Kidney glomerular epithelial cell (primary cell): ENCODE measurements at places on chromosomes 1 and 21.
A peak's percentile ranks its signal among the peaks of the same experiment; 100 is the strongest.

- peak; percentile 50 for DNase-seq
Observed at GRCh38 chr1:162276493-162276892, 100.2 kb downstream of the SPATA46 start.

DNA sequence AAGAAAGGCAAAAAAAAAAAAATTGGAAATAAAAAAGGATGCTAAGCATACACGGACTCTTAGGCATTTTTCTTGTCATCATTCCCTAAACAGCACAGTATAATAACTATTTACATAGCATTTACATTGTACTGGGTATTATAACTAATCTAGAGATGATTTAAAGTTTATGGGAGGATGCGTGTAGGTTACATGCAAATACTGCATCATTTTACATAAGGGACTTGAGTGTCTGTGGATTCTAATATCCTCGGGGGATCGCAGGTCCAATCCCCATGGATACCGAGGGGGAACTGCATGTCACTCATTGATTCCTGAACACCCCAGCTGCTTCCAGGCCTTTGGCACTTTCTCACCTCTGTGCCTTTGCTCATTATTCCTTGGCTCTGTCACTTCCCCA lies 57.8 kb upstream of the SIPA1L2 start:
- no peak for DNase-seq

- no peak for DNase-seq
Observed at GRCh38 chr1:12397462-12398450, 167.9 kb downstream of the VPS13D start.

DNA sequence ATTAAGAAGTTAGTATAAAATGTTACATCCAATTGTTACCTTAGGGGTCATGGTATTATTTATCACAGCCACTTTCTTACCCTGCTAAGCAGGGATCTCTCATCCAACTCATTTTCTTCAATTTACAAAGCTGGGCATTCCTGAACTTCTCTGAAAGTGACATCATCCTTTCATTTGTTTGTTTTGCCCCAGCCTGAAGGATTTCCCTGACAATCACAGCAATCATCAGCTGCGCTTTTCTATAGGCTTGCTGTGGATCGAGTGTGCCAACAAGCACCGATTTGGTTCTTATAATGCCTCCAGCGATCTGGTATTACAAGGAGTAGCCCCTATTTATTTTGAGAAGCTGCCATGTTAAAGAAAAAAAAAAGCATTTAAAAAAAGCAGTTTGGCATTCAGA lies 240.2 kb downstream of the USH2A start:
- DNase-seq = peak; percentile 64

DNA sequence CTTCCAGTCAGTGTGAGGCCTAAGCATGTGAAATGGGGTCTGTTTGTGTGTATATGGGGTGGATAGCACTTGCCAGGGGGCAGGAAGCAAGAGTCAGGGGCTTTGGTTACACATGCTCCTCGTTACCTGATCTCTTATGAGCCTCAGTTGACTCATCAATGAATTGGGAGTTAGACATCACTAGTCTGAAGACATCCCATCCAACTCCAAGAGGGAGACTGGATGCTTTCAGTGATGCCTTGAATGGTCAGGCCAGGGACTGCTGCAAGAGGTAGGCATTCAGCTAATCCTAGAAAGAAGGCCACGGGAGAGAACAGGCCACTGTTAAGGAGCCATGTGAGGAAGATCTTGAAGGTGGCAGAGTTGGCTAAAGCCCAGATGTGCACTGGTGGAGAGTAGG lies 6.3 kb downstream of the RAB25 start:
- no peak for DNase-seq

GRCh38 chr1:116574581-116575291 lies 3.9 kb upstream of the CD58 start:
- DNase-seq = peak; percentile 41

- DNase-seq = peak; percentile 66
Observed at GRCh38 chr1:113874012-113874879, 2.7 kb upstream of the PTPN22 start.

GRCh38 chr1:152959801-152960451 lies 10.5 kb upstream of the SPRR4 start:
- no peak for DNase-seq

DNA sequence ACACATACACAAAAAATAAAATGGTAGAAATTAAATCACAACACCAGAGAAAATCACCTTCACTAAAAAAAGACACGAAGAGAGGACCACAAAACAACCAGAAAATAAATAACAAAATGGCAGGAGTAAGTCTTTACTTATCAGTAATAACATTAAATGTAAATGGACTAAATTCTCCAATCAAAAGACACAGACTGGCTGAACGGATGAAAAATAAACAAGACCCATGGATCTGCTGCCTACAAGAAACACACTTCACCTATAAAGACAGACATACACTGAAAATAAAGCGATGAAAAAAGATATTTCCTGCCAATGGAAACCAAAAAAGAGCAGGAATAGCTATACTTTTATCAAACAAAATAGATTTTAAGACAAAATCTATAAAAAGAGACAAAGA lies 73.6 kb downstream of the ZZZ3 start:
- no peak for DNase-seq

GRCh38 chr1:8241417-8242014 lies 76.4 kb upstream of the SLC45A1 start:
- no peak for DNase-seq

GRCh38 chr1:192936313-192937018 lies 122.7 kb downstream of the UCHL5 start:
- DNase-seq = no peak

DNA sequence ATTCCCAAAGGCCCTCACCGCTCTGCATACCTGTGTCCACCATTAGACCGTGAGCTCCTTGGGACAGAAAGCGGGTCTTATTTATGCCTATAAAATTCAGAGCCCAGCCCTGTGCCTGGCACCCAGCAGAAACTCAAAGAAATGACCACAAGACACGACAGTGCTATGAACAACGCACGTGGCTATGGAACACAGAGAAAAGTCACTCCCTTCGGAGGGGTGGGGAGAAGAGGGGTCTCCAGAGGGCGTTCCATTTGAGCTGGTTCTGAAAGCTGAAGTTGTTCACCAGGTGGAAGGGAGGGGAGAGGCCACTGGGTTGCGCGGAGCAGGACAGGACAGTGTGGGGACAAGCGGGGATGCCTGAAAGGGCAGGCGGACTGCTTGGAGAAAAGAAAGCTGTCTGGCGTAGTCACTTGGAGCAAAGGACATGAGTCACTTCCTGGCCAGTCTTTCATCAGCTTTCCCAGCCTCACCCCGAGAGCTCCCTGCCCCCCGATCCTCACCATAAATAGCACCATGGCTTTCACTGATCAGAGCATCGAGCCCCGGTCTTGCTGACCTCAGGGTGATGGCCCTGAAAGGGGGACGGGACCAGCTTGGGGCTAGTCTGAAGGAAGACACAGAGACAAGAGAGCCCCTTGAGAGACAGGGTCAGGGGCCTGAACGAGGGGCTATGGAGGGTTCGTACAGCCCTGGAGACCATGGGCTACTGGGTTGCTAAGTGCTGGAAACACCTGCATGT lies 28.5 kb downstream of the ECE1 start:
- DNase-seq = peak; percentile 66

DNA sequence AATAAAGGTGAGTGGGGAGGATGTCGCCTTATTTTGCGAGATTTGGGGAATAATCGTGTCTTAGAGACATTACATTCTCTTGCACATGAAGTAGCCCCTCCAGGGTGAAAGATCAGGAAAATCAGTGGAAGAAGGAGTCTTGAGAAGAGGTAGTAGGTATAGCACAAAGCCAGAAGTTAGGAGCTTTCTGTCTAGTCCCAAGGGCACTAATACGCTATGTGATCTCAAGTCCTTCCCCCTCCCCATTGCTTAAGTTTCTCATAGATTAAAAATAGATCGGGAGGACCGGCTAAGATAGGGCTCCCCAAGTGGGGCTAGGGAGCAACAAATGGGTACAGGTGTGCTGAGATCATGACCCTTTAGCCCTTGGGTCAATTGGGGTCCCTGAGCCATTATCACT lies 13.5 kb downstream of the LRRN2 start:
- no peak for DNase-seq

DNA sequence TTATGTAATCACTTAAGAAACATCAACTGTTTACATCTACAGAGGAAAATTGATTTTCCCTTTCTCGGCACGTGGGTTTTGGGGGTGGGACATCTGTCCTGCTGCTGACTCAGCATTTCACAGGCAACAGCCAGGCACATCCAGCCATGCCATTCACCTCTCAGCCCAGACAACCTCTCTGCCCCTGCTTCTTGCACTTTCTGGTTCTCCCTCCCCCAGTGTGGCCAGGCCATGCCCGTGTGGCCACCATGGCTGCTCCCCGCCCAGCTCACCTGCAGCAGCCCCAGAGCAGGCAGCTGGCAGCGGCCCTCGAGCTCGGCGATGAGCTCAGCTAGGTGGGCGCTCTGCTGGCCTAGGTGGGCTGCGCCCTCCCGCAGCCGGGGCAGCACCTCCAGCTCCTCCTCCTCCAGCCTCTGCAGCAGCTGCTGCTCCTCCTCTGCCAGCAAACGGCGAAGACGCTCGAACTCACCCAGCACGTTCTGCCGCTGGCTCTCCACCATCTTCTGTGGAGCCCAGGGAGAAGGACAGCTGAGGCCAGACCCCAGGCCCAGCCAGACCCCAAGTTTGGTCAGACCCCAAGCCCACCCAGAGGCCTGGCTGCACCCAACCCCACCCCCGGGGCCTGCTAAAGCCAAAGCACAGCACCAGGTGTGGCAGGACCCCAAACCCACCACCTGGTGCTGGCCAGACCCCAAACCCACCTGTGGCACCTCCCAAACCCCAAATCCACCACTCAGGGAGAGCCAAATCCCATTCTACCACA lies 5.8 kb downstream of the TRIM11 start:
- no peak for DNase-seq

GRCh38 chr1:147111381-147112130 lies 60.7 kb downstream of the PRKAB2 start:
- no peak for DNase-seq

GRCh38 chr1:153040950-153041631 lies at the start of gene SPRR2D:
SPRR2D (minus strand) TSS chr1:153041120; CDS start chr1:153040346, 774 bp downstream.
- no peak for DNase-seq

DNA sequence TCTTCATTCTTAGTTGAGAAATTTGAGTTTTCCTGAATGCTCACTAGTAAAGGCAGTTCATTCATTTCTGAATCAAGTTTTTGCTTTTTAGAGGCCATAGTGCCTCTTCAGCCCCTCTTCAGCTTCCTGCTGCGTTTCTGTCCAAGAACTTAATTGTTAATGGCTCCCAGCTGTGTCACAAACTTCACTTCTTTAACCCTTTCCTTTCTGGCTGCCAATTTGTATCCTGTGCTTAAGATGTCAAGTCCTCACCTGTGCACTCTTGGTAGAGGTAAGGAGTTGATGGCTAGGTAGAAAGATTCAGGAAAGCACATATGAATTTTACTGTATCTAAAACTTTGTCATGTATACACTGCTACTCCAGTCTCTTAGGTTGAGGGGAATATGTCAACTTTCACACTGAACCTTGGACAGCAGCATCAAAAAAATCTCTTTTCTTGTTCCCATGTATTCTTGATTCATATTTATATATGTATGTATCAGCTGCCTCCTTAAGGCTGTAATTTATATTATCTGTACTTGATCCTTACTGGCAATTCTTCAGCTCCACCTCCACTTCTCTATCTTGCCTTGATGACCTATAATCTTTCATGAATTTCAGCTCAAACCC lies 612.8 kb downstream of the LMO4 start:
- DNase-seq = no peak

DNA sequence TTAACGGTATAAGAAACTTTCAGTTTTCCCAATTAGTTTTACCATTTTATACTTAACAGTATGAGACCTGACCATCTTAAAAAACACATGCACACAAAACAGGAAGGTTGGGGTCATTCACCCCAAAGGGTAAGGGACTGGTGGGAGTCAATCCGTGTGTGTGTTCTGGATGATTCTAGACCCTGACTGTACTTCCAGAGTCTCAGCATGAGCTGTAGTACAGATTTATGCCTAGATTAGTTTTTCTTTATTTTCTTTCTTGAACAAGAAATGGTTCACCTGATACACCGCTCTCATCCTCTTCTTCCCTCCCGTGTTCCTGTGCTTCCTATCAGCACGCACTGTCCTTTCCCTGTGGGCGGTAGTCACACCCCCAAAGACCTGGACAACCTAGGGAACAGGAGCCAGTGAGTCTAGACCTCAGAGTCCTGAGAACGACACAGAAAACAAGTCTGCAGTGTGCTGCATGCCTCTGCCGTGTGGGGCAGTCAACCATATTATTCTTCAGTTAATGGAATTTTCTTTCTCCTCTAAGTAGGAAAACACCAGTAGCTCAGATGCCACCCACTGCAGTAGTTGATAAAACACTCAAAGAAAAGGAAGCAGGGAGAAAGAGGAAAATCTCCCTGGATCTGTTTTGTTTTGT lies 38.9 kb upstream of the MRPS6 start:
- peak; percentile 58 for DNase-seq

DNA sequence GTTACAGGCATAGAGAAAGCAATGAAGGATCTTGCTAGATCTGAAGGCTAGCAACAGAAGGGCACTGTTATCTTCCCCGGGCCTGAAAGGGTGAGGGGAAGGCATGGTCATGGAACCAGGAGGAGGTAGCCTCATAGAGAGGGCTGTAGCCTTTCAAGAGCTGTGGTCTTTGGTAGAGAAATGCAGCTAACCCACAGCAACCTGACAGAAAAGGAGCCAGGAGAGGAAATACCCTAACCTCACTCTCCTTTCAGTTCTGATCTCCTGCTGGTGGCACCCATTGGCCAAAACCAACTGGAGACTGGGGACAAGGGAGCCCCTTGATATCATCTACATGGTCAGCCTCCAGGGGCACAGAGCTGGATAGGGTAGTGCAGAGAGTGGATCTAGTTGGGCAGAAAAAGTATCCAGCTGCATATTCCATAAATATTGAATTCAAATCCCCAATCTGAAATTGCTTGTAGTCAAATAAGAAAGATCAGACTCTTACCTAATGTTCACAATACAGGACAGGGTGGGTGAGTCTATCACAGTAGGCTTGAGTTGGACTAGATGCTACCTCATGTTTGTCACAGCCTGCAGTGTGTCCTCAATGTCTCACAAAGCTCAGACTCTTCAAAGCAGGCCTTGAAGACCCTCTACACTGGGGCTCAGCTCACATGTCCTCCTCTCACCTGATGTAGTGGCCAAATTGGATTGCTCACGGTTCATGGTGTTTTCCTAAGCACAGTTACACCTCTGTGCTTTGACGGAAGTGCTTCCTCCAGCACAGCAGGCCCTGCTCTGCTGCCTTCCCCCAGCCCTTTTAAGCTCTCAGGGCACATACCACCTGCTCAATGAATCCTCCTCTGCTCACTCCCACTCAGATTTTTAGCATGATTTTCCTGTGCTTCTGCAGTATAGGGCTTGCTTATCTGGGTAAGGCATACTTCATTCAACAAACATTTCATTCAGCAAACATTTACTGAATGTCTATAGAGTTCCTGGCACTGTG lies 74.1 kb upstream of the JUN start:
- peak; percentile 93 for DNase-seq
